Stimulated activated CD8-positive, alpha-beta memory T cell treated with anti-CD3 and anti-CD28 coated beads, Interleukin-4, amount 100 ng/mL, for 1 hour (primary cell): ENCODE measurements at places on chromosomes 4 and X.

GRCh38 chr4:94892051-94892450 lies 134.3 kb downstream of the BMPR1B start:
- no peak for DNase-seq

GRCh38 chr4:145492376-145492775 lies 10.7 kb downstream of the SMAD1 start:
- no peak for DNase-seq

DNA sequence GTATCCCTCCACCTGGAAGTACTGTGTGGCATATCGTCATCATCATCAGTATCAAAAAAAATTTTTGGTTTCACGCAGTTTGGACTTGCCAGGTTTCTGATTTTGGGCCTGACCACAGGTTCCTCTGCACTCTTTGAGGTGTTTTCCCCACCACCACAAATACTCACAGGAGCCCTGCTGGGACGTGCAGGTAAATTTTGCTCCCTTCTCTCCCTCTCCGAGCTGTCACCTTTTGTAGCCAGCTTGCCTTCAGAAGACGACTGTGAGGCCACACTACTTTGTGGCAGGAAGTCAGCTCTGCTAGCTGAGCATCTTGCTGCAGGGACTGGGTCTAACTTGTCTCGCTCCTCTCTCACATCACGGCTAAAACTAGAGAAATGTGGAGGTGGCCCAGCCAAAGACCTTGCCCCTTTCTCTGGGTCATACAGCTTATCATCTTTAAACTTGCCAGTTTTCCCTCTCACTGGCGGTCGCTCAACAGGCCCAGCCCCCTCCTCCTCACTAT lies 2.8 kb downstream of the PJA1 start:
- no peak for DNase-seq

GRCh38 chrX:150715184-150715583 lies 22.0 kb downstream of the MTMR1 start:
- no peak for DNase-seq

GRCh38 chrX:48508400-48509244 lies at the start of gene PORCN:
PORCN (plus strand) TSS chrX:48508992; CDS start chrX:48509821, 829 bp downstream.
- peak; percentile 46 for DNase-seq

GRCh38 chr4:67207941-67208441 lies 337.3 kb downstream of the CENPC start:
- no peak for DNase-seq

DNA sequence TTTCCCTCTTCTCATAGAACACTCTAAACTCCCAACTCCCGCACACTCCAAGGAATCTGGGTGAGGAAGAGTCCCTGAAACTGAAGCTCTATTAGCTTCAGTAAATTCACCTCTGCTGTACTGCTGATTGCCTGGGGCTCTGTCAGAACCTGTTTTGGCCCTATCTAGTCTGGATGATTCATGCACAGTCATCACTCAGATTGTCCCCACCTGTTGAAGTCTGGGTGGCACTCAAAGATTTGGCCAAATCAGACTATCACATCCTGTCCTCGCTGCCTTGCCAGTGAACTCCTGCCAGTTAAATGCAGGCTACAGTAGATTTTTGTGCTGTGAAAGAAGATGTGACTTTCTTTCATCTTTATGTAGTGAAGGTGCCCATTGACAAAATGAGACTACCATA lies 63.5 kb upstream of the EMCN start:
- DNase-seq = no peak

DNA sequence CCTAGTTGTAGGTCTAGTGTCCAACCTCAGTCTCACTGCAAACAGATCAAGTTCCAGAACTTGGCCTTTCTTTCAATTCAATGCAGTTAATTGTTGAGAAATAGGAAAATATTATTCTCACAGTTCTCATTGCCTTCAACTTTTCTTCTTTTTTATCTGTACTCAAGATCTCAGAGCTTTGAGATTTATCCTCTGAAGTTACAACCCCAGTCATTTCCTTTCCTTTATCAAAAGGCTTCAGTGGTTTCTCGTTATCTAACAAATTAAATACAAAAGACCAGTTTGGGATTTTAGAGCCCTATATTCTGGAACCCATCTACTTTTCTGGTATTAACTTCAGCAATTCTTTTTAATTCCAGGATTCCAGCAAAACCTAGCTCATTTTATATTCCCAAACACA lies 130.2 kb downstream of the TMA16 start:
- no peak for DNase-seq

DNA sequence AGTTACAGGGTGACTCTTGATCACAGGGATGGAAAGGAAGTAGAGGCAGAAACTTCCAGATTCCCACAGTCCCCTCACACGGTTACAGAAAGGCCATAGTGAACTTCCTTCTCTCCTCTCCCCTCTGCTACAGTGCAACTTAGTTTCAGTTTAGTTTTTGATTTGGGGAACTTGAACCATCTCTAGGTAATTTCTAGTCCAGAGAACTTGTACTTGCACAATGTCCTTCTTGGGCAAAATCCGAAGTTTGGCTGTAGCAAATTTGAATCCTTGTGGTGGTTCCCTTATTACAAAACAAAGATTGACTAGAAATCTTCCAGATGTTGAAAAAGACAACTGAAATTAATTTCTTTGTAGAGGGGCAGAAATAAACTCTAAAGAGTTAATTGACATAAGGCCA lies 1.2 kb upstream of the BLTP1 start:
- DNase-seq = no peak

GRCh38 chr4:54225598-54226403 lies 3.3 kb upstream of the PDGFRA start:
- DNase-seq = no peak

GRCh38 chr4:156734965-156735895 lies 236.4 kb downstream of the PDGFC start:
- no peak for DNase-seq

DNA sequence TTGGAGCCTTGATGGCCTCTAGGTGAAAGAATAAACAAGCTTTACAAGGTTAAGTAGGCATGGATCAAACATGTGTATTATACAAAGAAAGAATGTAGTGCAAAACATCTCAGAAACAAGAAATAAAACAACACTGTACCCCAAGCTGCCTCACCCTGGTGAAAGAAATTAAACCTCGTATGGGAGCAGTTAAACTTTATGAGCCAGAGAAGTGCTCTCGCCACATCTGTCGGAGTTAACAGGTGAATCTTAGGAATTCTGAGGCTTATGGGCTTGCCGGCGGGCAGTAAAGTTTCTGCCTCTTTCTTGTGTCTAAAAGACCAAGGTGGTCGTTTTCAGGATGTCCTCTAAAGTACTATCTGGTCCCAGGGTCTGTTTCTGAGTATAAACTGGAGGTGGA lies 34.0 kb upstream of the ARSH start:
- no peak for DNase-seq

GRCh38 chr4:660401-660800 lies 13.7 kb downstream of the ATP5ME start:
- DNase-seq = no peak

DNA sequence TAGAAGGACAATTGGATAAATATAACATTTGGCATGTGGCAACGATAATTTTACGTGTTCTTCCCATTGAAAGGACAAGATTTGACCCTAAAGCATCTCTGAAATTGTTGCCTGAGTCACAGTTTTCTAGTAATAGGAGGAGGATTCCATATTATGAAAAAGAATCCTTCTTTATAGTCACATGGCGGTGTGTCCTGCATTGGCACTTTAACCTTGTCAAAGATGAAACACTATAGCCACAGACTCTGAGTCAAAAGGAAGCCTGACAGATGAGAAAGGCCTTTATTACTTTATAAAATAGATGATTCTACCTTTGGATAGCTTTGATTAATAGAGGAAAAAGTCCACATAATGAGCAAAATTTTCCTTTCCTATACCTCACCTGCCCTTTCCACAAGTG lies 11.5 kb downstream of the LNX1 start:
- no peak for DNase-seq

DNA sequence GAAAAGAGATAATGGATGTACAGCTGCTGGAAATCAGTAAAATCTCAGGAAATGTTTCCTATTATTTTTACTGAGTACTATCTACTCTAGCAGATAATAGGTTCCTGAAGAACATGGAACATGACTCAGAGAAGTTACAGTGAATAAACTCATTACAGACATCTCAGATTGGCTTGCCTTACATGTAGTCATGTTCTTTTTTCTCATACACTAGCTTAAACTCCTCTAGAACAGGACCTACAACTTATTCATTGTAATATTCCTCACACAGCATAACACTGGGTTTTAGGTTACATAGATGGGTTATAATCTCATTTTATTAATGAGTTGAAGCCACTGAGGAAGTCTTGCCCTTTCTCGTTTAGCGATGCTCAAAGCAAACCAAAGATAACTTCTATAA lies 86.9 kb upstream of the BMP2K start:
- no peak for DNase-seq

- DNase-seq = no peak
Measured at GRCh38 chr4:2923141-2923551, 40.1 kb downstream of the NOP14 start.

DNA sequence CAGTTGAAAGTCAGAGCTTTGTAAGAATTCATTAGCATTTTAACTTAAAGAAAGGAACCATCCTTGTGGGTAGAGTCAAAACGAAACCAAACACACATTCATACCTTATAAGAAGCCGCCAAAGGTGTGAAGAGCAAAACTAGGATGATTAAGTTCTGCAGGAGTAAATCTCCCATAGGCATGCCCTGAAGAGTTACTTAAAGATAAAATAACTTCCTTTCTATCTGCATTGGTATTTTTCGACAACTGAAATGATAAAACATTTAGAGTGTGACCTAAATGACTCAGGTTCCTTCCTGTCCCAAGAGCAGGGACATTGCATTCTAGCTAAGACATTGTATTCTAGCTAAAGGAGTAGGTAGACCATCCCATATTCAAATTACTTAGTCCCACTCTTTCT lies 75.3 kb downstream of the BCOR start:
- no peak for DNase-seq

DNA sequence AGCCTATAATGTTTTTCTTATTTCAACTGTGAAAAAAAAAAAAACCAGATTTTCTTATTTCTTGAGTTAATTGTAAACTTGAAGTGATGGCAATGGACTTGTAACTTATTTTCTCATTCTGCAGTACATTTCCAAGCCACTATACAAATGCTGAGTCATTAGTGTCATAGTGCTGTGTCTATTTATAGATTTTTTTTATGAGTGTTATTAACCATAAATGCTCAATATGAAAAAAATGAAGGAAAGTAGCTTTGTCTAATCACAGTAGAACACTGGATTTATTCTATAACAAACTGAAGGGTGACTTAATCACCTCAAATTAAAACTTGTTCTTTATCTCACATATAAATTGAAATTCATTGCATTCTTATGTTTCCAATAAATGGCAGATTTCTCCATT lies 718.6 kb downstream of the CCSER1 start:
- no peak for DNase-seq

- DNase-seq = no peak
Measured at GRCh38 chrX:65920620-65921019, 119.3 kb downstream of the VSIG4 start.

DNA sequence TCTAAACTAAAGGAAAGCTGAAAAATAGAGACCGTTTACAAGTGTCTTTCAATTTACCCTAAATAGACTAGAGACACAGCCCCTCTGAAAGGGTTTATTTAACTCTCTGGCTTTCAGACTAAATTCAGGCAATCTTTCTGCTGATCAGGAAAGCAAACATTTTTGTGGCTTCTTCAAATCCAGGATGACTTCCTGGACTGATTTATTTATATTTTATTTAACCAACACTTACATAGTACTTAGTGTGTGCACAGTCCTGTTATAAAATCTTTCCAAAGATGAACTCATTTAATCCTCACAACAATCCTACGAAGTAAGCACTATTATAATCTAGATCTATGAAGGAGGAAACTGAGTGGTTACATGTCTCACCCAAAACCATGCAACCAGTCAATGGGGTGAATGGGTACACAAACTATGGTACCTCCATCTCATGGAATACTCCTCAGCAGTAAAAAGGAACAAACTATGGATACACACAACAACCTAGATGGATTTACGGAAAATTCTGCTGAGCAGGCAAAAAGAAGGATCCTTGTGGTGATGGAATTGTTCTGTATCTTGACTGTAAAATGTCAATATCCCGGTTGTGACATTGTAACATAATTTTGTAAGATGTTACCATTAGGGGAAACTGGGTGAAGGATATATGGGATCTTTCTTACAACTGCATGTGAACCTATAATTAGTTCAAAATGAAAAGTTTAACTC lies 64.1 kb upstream of the MAMLD1 start:
- no peak for DNase-seq

DNA sequence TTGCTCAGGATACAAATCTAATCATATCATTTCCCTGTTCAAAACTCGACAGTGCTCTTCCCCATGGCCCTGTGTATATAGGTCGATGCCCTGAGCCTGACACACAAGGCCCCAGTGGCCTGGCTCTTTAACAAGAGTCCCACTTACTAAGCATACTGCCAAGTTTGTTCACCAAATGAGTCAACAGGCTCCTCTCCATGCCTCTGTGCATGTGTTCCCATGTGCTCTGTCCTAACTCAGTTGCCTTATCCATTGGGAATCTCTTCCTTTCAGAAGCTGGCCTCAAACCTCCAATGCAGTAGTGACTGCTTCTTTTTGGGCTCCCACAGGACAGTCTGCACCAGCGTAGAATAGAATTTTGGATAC lies 18.9 kb upstream of the CXCR3 start:
- no peak for DNase-seq

DNA sequence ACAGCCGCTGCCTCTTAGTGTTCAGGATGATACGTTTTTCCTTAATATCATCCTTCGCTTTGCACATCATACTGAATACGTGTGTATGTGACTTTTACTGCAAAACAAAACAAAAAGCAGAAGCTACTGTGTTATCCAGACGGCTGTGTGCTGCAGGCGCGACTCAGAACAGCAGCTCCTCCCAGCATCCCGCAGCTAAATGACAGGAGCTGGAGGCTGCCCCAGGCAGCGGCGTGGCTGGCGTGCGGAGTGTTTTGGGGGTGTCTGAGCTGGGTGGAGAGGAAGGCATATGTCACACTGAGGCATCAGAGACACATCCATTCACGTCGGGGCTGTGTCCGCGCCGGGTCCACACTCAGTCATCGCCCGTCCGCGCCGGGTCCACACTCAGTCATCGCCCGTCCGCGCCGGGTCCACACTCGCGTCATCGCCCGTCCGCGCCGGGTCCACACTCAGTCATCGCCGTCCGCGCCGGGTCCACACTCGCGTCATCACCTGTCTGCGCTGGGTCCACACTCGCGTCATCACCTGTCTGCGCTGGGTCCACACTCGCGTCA lies 16.6 kb downstream of the PCGF3 start:
- no peak for DNase-seq

DNA sequence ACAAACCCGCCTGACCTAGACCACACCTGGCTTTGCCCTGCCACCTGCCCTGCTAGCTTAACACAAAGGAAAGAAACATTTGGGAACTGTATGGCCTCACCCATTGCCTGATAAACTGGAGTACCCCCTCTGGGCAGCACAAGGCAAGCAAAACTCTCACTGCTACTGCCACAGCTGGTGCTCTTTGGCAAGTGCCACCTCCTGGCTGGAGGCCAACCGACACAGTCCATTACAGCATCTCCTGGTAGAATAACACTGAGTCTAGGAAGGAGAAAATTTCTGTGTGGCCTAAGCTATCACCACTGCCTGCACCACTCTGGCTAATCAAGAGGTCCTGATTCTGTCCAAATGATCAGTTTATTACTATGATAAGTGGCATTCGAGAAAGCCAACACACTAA lies 18.9 kb upstream of the SPANXN3 start:
- no peak for DNase-seq

GRCh38 chr4:140374130-140374477 lies 658 bp downstream of the SCOC start:
- no peak for DNase-seq

GRCh38 chr4:124321364-124321763 lies 391.2 kb downstream of the ANKRD50 start:
- no peak for DNase-seq

- DNase-seq = no peak
Measured at GRCh38 chrX:1466232-1466661, 13.5 kb upstream of the ASMTL start.

- no peak for DNase-seq
Measured at GRCh38 chr4:88320780-88321373, 36.5 kb upstream of the PPM1K start.
